ENCODE measurements at places on chromosomes 2 and 18.

- peak; percentile 72 for DNase-seq
These were observed 12.0 kb upstream of the NTSR2 start for GRCh38 chr2:11681722-11682589.

DNA sequence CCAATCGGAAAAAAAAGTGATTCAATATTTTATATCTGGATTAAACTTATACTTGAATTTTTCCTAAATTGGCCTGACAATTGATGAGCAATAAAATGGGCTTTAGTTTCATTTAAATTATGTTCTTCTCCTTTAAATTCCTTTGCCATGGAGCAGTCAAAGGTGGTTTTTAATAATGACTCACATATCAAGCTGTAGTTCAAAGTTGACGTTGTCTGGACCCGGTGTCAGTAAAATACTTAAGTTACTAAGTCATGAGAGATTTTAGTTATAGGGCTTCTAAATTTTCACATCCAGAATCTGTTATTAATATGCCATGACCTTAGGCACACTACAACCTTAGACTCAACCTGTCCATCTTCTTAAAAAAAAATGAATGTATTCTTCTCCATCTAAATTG, 62.5 kb downstream of the CDH2 start:
- DNase-seq, result no peak

DNA sequence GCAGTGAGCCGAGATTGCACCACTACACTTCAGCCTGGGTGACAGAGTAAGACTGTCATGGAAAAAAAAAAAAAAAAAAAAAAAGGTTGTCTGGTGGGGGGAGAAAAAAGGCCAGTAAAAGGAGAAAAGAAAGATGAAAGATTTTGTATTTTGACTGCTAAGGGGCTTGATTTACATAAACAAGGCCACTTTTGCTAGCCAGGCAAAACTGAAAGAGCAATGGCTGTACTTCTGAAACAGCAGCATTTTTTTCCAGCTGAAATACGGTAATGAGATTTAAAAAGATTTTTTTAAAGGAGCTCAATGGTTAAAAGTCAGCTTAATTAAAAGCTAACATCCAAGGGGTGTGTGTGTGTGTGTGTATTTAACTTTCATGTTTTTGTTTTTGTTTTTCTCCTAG, 11.3 kb upstream of the OXER1 start:
- no peak for DNase-seq

DNA sequence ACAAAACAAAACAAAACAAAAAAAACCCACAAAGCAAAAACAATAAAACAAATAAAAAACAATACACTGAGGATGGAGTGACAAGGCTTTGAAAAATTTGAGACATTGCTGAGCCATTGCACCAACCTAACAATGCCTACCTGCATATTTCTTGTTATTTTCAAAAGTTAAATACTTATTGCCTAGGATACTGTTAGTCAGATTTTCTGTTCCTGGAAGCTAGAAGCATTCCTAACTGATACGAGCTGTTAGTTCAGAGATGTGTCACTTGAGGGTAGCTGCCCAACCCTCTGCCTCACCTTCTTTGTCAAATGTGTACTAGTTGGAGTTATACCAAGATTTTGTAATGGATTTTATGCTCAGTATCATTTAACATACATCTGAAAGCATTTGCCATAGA, 187.2 kb downstream of the TXNL1 start:
- no peak for DNase-seq

GRCh38 chr18:63046375-63046774, 273.2 kb downstream of the BCL2 start:
- no peak for DNase-seq

DNA sequence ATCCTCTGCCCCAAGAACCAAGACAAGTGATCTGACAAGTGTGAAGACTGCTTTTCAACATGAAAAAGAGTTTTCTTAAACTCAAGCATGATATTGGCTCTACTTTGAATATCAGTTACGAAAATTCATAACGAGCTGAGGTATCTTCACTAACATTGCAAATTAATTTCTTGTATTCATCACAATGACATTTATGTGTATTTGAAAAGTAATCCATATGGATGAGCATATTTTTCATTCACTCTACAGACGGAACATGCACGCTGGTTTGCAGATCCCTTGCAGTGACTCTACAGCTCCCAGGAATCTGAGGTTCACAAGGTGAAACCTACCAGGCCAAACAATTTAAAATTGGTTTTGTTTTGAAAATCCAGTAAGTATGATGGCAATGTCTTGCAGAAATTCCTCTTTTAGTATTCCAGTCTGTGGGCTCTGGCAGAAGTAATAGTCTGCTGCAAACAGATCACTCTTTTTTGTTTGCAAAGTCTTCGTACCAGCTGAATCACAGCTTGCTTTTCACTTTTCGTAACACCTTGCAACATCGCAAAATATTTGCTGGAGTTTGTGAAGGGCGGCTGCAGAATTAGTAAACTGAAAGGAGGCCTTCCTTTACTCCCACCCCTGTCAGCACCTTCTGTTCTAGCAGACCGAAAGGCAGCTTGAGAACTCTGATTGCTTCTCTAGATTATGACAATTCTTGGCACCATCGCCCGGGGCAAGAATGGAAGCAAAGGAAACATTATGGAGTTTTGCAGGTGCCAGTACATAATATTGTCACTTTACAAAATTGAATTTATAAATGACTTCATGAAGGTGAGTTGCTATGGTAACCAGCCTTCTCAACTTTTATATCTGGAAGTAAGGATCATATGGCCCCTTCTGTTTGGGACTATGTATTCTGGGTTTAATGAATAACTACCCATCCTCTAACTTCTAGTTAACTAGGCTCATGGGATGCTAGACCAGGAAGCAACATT, 168.7 kb downstream of the TMEM247 start:
- no peak for DNase-seq

DNA sequence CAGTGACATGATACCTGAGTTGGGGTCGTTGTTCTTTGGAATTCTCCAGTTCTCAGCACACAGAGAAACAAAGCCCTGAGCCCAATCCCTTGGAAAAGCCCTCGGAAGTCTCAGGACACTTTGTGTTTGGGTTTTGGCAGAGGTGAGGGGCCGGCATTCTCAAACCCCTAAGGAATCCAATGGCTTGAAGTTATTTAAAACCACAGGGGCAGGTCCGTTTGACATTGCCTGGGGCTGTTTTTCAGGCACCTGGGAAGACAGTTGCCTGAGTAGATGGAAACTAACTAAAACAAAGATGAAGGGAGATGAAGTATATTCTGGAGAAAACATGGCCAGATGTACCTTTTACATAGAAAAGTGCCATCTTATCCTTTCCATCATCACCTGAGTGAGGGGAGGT, 22.5 kb upstream of the OTOF start:
- DNase-seq, result no peak

DNA sequence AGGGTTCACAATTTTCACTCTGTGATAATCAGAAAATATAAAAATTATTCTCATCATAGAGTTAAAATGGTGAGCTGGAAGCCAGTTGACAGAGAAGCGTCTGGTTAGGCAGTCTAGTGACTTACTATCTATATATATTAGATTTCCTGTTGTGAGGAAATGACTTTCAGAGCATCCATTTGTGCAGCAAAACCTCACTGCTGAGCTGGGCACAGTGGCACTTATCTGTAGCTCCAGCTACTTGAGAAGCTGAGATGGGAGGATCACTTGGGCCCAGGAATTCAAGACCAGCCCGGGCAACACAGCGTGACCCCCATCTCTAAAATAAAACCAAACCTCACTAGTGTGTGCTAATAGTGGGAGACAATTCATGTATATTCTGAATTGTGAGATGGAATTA, 7.2 kb upstream of the KIAA2012 start:
- no peak for DNase-seq

DNA sequence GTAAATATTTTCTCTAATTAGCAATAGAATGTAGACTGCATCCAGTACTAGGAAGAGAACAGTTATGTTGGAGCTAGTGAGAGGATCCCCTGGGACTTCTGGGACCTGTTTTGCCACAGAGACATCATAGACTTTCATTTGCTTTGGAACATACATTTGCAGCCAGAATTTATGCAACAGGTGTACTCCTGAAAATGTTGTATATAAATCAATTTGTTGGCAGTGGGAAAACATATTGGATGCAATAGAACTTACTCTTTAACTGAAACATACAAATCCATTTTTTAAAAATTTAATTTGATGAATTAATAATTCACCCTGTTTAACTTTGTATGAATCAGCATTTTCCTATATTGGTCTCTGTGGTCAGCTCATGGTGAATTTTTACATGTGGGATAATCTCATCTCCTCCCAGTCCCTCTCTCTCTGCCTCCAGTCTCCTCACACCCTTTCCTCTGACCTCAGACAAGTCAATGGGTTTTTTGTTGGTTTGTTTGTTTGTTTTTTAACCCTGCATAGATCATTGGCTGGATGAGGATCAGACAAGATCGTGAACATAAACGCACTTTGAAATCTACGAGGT, 263.0 kb downstream of the LPIN1 start:
- DNase-seq, result no peak

DNA sequence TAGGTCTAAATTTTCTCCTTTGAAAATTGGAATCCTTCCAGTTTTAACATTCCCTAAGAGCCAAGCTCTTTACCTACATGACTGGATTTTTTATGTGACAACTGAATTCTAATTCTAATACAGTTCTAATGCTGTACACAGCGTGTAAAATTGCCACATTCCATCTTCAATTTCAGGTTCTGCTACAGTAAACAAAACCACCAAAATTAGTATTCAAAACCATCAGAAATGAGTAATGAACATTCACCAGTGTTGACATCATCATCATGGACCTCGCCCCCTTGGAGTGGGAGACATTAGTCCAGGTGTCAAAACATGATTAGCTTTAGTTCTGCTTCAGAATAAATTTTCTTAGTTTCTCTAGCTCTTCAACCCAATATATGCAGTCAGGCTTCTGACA, 133.6 kb downstream of the MBD2 start:
- DNase-seq, result no peak

DNA sequence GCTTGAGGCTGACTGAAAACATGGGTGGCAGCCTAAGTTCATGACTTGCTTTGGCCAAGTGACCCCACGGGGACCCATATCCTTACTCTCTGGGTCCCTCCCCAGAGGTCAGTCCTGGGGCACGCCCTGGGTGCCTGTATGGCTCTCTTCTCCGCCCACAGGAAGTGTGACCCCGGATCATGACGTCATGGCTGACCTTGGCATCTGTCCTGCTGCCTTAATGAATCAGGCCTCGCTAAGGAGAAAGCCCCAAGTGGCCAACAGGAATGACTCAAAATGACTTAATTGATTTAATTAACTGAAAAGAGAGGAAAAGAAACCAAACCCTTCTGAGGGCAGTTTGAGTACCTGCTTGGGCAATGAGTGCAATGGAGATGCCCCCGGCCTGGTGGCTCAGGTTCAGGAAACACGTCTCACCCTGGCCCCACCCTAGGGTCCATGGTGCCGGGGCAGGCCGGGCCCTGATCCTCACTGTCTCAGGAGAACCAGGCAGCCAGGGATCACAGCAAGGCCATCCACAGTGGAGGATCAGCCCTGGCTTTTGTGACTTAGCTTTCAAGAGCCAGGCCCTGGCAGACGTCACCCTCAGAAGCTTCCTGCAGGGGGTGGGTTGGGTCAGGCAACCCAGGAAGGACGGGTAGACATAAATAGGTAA, 112.0 kb downstream of the CYP26B1 start:
- no peak for DNase-seq

DNA sequence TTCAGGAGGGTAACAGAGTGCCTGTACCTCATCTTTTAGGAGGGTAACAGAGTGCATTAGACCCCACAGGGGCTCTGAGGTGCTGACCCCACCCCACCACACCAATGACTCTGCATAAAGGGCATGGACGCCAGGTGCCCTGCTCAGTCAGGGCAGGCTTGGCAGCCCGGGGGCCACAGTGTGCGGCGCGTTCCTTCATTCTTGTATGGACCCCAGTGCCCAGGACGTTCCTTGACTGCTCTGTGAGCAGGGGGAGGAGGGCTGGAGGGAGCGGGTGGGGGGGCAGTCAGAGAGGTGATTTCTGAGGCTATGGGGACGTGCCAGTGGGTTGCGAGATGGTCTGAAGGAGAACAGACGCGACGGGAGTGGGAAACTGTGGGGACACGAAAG, 168.7 kb upstream of the NCK2 start:
- DNase-seq, result no peak

GRCh38 chr2:200403814-200404213, 97.3 kb downstream of the SPATS2L start:
- DNase-seq, result peak; percentile 69

- peak; percentile 1 for DNase-seq
These were observed 504.8 kb upstream of the LRATD1 start for GRCh38 chr2:14127765-14128164.

DNA sequence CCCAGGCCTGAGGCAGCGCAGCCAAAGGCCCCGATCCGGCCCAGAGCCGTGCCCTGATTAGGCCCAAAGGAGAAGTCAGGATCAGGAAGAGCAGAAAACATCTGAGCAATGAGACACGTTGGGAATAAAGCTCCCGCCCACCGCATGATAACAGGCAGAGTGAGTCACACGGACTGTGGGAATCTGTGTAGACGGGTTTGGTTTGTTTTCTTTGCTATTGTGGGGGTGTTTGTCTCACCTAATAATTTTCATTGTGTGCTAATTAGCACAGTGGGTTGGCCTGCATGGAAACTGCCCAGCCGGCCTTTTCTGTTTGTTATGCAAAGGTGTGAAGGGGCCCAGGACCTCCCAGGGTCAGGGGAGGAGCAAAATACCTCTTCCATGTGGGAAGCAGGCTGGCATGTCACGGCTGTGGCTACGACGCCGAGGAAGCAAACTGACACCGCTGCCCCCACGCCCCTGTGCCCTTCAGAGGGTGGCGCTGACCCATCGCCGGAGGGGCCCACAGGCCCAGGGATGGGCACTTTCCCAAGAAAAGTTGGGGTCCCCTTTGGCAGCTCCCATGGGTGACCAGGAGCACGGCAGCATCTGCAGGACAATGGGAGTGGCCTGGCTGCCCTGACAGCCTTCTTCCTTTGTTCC, 68.4 kb upstream of the CTDP1 start:
- DNase-seq, result no peak

DNA sequence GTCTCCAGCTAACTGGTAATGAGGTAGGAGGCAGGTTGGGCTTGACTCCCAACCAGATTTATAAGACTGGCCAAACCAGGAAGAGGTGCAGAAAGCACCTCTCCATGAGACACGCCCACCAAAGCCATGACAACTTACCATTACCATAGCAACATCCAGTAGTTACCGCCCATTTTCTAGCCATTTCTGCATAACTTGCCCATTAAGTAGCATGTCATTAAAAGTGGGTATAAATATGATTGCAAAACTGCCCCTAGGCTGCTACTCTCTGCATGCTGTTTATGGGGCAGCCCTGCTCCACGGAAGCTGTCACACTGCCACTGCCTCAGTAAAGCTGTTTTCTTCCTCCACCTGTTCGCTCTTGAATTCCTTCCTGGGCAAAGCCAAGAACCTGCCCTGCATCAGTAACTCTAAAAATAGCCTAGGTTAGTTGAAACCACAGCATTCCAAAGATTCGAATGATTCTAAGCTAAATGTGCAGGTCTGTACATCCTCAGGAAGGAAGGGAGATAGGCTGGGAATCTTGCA, 131.9 kb downstream of the ATL2 start:
- no peak for DNase-seq

GRCh38 chr2:238852206-238852869, 4.5 kb downstream of the TWIST2 start:
- DNase-seq, result no peak
